ENCODE measurements at places on chromosomes 12 and 14.

- no peak for DNase-seq
Observed at GRCh38 chr12:41536813-41537490, 348.8 kb downstream of the PDZRN4 start.

DNA sequence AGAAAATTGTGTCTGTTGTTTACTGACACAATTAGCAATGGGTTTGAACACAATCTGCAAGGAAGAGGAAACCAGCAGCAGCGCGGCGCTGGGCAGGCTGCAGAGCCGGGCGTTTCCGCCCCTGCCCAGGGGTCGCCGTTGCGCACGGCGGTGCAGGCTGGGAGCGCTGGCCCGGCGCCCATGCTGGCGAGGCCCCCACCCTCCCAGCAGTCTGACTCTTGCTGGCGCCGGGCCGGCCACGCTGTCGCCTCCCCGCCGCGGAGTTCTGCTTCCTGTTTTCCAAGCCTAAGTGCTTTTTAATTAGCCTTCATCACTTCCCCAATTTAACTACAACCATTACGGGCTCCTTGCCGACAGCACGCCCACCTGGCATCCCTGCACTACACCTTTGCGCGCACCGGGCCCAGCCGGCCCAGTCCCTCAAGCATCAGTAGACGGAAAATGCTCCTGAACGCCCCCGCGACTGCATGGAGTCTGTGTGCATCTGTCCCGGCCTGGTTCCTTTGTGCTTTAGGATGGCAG, 212.1 kb downstream of the GXYLT1 start:
- peak; percentile 94 for DNase-seq

GRCh38 chr12:68871921-68872320, 61.0 kb downstream of the CPM start:
- no peak for DNase-seq

DNA sequence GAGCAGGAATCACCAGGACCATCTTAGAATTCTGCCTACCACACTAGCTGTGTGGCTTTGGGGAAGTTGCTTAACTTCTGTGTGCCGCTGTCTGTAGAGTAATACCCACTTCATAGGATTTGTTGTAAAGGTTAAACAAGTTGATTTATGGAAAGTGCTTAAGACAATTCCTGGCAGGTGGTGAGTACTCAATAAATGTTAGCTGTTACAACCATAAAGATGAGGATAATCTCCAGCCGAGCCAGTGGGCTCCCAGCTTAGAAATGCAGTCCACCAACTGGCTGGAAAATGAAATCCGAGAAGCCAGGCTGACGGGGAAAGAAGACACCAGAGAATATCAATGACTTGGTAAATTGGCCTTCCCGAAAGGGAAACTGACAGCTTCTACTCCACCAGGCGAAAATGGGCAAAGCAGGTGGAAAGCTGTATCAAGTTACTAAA, 173.5 kb downstream of the CHST11 start:
- no peak for DNase-seq

DNA sequence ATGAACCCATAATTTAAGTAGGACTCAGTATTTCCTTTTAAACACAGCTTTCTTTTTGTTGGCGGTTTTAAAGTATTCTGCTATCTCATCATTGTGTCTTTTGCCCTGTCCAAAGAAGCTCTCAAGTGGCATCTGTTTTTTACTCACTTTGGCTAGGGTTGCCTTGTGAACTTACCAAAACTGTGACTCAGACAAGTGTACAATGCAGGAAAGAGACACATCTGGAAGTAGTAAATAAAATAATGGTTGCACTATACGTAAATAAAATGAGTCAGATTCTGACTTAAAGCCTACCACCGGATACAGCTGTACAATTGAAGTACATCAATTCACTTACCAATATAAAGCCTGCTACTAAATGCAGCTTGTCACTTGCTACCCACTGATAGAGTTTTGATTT, 619.2 kb upstream of the LRFN5 start:
- no peak for DNase-seq

- DNase-seq = no peak
Observed at GRCh38 chr14:65565948-65566347, 153.4 kb downstream of the FUT8 start.

- no peak for DNase-seq
Observed at GRCh38 chr12:26713885-26714383, 119.1 kb downstream of the ITPR2 start.

DNA sequence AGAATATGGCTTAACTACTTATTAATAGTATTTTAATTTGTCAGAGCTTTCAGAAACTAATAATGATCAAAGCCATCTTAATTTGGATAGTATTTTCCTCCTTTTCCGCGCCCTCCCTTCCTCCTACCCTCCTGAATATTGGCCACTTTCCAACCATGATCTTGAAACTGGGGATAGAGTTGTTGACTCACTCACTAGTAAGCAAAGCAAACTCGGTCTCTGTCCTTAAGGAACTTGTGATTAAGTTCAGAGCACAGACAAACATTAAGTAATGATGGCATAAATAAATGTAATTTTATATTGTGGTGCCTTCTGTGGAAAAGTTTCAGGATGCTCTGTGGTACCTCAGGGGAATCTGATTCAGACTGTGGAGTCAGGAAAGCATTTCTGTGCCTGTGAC, 75.7 kb downstream of the LRRK2 start:
- no peak for DNase-seq

DNA sequence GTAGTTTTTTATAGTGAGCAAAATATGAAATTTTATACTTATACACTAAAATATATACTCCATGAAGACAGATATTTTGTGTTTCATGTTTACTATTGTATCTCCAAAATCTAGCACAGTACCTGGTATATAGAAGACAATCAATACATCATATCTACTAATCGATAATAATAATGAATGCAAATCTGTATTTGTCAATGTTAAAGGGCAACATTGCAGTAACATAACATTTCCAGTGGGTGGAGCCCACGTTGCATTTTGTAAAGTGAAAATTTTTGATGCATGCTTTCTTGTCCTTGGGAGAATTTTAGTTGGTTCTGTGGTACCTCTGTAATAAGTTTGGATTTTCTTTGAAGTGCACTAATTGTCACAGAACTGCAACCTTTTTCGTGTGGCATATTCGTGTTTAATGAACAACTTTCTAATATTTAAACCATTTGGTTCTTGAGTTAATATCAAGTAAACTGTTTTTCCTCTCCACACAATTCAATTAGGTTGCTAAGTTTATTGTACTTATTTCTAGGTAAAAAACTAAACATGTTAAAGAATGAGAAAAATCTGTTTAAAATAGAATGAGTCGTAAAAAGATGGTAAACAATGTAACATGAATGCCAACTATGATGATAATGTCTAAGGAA, 47.4 kb downstream of the AVPR1A start:
- DNase-seq = no peak

DNA sequence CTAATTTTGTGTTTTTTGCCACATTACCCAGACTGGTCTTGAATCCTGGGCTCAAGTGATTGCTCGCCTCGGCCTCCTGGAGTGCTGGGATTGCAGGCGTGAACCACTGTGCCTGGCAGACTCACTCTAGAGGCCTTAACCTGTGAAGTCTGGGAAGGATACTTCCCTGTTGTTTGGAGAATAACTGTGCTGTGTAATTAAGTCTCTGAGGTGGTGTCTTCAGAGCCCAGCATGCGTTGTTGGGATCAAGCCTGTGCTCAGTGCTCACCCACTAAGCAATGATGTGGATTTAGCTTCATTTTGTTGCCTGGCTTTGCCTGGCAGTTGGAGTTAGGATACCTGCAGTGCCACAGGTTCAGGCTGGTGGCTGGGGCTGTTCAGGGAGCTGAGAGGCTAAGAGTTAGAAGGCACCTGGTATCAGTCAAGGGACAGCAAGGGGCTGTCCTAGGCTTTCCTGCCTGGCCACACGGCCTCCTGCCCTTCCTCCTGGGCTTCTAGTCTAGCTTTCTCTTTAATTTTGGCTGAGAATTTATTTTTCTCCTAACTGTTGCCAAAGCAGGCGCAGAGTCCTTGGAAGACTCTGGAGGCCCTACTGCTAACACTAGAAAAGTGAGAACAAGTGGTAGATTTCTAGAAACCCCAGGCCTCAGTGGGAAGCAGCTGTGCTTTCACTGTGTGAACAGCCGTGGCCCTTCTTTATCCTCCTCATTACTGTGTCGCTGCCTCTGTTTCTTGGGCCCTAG, 38.5 kb downstream of the EP400 start:
- DNase-seq = peak; percentile 45

GRCh38 chr12:7091660-7092228, 501 bp downstream of the C1R start:
- DNase-seq = no peak

DNA sequence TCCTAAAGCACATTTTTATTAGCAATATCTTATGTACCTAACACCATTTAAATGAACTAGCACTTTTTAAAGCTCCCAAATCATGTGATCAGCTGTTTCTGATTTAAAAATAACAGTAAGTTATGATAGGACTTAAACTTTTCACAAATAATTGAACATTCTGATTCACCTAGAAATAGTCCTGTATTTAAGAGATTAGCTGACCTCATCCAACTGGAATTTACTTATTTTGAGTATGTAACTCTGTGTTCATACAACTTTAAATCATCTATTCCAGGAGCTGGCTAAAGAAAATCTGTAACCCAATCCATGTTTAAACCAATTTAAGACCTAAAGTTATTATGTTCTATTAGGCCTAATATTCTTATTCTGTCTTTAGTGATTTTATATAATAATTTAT, 184.3 kb downstream of the CCDC91 start:
- DNase-seq = no peak

GRCh38 chr14:88934351-88934806, 109.9 kb downstream of the TTC8 start:
- DNase-seq = no peak

- DNase-seq = peak; percentile 50
Observed at GRCh38 chr12:130961921-130962451, 8.3 kb downstream of the ADGRD1 start.

DNA sequence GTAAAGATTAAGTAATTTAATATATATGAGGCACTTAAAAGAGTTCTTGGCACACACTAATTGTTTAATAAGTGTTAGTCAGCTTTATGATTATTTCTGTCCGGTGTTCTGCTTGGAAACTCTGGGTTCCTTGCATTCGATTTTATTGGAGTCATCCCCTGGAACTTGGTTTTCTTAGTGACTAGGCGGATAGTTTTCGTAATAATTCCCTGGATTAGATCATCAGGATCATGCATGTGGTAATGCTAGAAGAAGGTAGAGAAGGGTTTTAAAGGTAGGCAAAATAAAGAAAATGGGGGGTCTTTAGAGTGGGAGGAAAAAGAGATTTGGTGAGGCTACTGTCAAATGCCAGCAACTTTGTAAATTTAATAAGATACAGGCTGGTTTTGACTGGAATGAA, 88.4 kb downstream of the MYF5 start:
- no peak for DNase-seq

DNA sequence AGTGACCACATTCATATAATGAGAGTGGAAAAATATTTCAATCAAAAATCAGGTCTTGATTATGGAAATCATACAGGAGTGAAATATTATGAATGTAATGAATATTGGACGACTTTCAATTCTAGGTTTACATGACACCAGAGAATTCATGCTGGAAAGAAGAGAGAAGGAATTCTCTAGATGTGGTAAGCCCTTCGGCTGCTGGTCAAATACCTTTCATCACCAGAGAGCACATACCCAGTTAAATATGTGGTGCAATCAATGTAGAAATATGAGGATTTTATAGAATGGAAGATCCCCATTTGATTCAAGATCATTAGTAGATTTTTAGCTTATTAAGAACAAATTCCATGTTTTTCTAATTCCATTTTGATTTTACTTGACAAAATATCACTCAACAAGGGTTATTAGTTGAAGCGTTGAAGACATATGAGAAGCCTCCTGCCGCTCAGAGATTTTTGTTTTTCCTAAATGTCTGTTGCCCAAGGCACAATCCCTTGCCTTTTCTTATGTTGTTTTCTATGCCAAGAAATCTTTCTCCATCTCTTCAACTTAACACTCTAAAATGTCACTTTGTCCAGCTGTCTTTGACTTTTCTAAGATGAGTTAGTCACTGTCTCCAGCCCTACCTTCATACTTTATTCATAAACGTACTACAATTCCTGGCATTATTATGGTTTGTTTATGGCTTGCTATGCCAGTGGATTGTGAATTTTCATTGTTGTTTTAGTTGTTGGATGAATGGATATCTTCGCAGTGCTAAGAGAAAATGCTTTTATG, 72.8 kb upstream of the ZDHHC17 start:
- DNase-seq = no peak

GRCh38 chr12:26867080-26867479, 34.1 kb upstream of the ITPR2 start:
- no peak for DNase-seq

DNA sequence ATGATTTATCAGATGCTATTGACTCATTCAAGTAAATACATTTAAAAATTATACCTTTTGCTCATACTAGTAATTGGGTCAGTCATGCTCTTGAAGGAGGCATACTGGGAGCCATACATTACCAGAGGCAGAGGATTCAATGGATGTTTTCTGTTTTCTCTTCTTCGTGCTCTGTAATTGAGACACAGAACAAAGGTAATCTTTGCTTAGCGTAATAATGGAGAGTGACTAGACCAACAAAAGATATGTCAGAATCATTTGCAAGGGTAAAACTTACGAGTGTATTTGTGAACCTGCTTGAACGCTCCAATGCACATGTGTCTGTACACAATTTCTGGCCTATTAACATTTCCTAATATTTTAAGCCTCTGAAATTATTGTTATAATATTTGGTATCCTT, 296.4 kb downstream of the FOXG1 start:
- no peak for DNase-seq

- DNase-seq = no peak
Observed at GRCh38 chr12:58346032-58346632, 404.8 kb downstream of the ATP23 start.

- DNase-seq = no peak
Observed at GRCh38 chr12:5561057-5561456, 129.1 kb downstream of the NTF3 start.

- no peak for DNase-seq
Observed at GRCh38 chr12:69834147-69834546, 9.1 kb downstream of the MYRFL start.

DNA sequence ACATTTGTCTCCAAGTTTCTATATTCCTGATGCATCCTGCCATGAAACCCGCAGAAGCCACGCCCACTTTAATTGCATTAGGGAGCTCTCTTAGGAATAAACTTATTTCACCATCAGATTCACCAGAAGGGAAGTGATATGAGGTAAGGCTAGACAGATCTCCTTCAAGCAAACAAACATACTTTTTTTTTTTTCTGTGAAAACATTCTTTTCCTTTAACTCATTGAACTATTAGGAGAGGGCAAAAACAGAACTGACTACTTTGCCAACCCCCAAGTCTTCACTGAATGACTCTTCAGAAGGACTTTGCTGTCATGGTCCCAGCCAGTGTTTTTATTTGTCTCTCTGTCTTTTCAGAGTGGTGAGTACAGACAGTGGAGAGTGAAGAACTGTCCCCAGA, 48.4 kb downstream of the GTF2A1 start:
- DNase-seq = no peak

- no peak for DNase-seq
Observed at GRCh38 chr12:67892259-67893021, 96.8 kb upstream of the IFNG-AS1 start.

GRCh38 chr12:78697817-78698415, 166.7 kb upstream of the SYT1 start:
- no peak for DNase-seq

- no peak for DNase-seq
Observed at GRCh38 chr12:45483571-45483970, 245.9 kb upstream of the ARID2 start.

GRCh38 chr14:63478010-63478409, 65.2 kb downstream of the PPP2R5E start:
- DNase-seq = no peak

GRCh38 chr14:69374235-69374634, 23.9 kb downstream of the ERH start:
- no peak for DNase-seq
